HFF-Myc (cell line): ENCODE measurements at places on chromosomes 13 and 19.

GRCh38 chr19:29404951-29405727, 120.7 kb upstream of the VSTM2B start:
- DNase-seq, result no peak

DNA sequence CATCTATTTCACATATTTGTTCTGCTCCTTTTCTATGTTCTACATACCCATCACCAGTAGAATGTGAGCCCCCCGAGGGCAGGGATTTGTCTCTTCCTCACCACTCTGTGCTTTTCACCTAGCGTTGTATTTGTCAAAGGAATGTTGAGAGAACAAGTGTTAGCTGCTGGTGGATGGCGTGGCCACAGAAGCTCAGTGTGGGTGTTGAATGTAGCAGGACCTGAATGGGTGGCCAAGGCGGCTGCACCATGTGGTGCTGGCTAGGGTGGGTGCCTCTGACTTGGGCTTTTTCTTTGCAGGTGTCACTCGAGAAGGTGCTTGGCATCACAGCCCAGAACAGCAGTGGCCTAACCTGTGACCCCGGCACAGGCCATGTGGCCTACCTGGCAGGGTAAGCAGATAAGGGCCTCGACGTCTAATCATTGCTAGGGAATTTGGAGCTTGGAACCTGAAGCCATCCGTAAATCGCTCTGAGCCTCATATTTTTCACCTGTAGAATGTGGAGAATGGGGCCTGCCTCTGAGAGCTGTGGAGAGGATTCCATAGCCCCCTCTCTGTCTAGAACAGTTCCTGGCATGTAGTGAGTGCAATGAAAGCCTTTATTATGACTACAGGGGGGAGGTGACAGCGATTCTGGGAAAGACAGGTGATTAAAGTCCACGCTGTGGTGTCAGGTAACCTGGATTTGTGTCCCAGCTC, 3.9 kb downstream of the WDR62 start:
- no peak for DNase-seq

GRCh38 chr13:32535115-32535514, 3.5 kb downstream of the N4BP2L2 start:
- DNase-seq, result no peak

GRCh38 chr19:56637976-56638555, 4.9 kb upstream of the SMIM17 start:
- DNase-seq, result peak; percentile 56

DNA sequence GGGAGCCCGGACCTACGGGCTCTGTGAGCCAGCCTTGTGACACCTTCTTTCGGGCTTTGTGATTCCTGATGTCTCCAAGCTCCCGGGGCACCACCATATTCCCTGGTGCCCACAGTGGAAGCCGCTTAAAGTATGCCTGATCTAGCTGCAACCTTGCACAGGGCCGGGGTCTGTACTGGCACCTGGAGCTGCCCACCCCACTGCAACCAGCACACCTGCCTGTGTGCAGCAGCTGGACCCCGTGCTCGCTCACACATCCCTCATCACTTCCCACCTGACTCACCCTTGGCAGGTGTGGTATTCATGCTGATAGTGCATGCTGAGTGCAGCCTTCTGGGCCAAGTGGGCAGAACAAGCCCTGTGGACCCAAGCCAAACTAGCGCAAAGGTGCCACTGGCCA, 1981.1 kb upstream of the PCDH20 start:
- no peak for DNase-seq

- no peak for DNase-seq
These were observed 4.4 kb upstream of the ATP1A3 start for GRCh38 chr19:41998246-41999020.

- DNase-seq, result no peak
These were observed 101.5 kb downstream of the CCNA1 start for GRCh38 chr13:36533806-36534205.

DNA sequence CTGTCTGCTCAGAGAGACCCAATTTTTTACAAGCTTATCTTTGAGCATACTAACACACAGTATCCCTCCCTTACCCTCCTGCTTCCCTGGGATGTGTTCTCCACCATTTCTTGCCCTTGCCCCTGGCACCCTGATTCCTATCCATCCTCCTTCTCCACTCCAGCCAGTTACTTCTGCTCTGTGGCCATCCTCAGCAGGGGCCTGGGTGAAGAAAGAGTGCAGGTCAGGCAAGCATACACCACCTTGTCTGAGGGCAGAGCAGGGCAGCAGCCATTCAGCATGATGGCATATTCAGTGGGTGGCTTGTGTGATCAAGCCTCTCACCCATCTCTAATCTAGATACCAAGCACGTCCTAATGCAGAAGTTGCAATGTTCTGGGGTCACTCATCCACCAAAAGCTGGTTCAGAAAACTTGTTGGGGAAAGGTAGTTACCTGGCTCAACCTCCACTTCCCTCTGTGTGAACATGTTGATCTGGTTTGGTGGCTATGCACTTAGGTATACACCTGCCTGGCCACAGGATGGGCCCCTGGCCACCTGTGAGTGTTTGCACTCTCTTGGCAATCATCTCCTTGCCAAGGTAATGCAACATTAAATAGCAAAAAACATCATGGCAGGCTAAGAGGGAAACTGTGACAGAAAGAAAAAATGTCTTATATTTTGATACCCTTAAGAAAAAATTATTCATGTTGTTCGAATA, 900.3 kb upstream of the MIR17HG start:
- no peak for DNase-seq

DNA sequence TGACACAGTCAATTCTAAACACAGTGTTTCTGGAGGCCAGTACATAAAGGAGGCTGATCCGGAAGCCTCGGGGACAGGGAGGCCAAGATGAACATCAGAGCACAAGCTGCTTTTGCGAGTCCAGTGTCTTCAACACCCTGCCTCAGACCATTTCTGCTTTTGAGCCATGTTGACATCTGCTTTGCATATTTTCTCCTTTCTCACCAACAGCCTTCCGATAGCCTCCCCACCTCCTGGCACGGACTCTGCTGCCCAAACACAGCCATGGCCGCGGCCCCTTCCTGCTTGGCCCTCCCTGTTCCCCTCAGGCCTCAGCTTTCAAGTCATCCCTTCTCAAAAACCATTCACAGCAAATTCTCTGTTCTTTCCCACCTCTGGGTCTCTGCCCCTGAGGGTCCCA, 3.6 kb downstream of the LRRC25 start:
- DNase-seq, result no peak

- no peak for DNase-seq
These were observed 78.9 kb downstream of the DNAJC15 start for GRCh38 chr13:43102304-43102703.

- no peak for DNase-seq
These were observed at the start of gene FAM83E for GRCh38 chr19:48614436-48615230. FAM83E (minus strand) TSS chr19:48615076; CDS start chr19:48613372, 1,704 bp downstream.

- DNase-seq, result peak; percentile 25
These were observed 903 bp downstream of the PIN1 start for GRCh38 chr19:9836021-9836420.

DNA sequence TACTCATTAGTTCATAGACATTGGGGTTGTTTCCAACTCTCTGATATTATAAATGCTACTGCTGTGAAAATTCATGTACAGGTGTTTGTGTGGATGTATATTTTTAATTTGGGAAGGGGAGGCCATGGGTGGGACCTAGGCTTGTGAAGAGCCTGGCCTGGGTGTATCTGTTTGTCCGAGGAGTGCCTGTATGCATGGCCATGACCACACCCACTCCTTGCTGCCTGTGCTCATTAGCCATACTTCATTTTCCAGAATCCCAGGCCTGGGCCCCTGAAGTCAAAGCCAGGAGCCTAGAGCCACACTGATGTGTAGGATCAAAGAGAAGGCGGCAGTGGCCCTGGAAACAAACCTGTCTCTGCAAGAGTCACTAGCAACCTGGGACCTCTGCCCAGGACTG, 10.4 kb downstream of the ERVK3-1 start:
- no peak for DNase-seq

GRCh38 chr13:65825039-65825438, 1405.1 kb downstream of the PCDH9 start:
- DNase-seq, result no peak

GRCh38 chr13:99151516-99151915, 49.1 kb upstream of the UBAC2 start:
- peak; percentile 32 for DNase-seq

DNA sequence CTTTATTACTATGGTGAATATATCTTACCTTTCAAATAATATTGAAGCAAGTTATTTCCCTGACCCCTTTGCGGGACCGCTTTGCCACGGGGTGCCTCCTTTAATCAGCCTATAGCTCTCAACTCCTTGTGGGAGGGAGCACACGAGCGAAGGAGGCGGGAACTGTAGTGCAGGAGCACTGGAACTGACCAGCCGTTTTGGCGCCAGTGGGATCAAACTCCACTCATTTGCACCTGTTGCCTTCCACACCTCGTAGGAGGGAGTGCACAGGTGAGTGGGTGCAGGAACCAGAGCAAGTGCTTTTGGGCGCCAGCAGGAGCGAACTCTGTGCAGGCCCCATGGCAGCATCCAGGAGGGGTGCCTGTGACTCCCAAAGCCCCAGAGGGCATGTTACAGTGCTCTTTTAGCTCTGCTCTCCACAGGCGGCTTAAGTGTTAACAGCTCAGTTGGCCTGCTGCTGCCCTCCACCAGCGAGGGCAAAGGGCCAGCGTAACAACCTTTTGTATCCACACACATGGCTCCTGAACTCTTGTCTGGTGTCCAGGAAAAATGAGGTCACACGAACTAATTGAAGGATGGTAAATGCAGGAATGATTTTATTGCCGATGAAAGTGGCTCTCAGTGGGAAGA, 206.9 kb downstream of the GGACT start:
- DNase-seq, result no peak

GRCh38 chr13:83941701-83942335, 59.5 kb upstream of the SLITRK1 start:
- peak; percentile 2 for DNase-seq

GRCh38 chr13:113967206-113967720, 6.6 kb downstream of the C13orf46 start:
- DNase-seq, result no peak

GRCh38 chr13:20197361-20197834, 4.7 kb upstream of the GJB2 start:
- peak; percentile 6 for DNase-seq

DNA sequence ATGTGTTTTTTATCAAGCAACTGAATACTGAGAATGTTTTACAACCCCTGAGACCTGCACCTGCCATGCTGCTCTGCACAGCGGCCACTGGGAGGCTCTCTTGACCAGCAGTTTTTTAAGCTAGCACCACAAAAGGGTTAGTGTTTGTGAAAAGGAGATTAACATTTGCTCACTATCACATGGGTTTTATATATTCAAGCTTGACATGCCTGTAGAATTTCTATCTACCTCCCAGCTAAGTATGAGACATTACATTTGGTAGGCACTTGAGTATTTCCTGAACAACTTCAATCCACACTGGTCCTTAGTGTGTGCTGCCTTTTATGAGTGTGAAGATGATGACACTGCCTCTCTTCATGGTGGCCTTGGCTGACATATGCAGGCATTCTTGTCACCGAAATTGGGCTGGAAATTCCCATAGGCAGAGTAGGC, 1238.9 kb downstream of the UQCRFS1 start:
- no peak for DNase-seq

DNA sequence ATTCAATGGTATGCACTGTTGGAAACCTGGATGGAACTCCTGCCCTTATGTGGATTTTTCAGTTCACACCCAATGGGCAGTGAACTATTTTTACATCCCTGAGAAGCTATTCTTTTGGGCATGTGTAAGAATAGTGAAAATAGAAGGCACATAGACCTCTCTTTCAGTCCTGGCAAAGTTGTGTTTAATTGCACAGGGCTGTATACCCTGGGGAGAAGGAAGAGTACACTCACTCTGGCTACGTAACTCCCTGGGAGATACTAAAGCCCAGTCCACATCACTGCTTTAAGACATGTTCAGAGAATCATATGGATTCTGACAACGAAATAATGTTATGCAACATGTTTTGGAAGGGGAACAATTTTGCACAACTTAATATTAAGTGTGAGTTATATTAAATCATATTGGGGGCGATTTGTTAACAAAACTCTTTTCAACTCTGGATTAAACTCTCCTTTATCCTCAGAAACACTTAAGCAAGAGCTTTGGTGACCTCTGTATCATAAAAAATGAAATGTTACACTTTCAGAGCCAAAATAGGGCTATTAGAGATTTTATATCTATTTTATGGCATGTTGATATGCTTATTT, 166.1 kb downstream of the DCT start:
- DNase-seq, result no peak

- no peak for DNase-seq
These were observed 7.7 kb downstream of the C2CD4C start for GRCh38 chr19:400976-401865.

DNA sequence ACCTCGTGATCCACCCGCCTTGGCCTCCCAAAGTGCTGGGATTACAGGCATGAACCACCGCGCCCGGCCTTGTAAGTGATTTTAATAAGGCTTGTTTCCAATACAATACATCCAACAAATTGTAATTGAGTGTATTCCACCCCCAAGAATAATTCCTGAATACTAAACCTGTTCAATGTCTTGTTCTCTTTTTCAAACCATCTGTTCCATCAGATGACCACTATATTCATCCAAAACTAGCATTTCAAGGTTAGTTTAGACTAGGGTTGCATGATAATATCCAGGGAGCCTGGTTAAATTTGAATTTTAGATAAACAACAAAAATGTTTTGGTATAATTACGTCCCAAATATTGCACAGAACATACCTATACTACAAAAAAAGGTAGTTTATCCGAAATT, 135.4 kb upstream of the WASF3 start:
- no peak for DNase-seq

GRCh38 chr19:46368116-46368515, 21.2 kb downstream of the PPP5C start:
- DNase-seq, result no peak

DNA sequence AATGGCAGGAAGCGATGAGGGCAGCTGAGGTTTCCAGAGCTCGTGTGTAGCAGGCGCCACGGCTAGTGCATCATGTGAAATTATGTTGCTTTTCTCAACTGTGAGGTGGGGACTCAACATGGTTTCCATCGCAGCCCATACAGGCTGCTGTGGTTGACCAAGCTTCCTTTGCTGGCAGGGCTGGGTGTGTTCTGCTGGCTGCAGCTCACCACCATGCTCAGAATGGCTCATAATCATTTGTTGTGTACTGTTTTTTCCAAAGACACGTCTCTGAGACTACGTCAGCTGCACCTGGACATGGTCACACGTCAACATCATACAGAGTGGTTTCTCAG, 16.1 kb upstream of the RASA3 start:
- DNase-seq, result no peak

- DNase-seq, result no peak
These were observed 17.0 kb downstream of the KL start for GRCh38 chr13:33033051-33033812.

GRCh38 chr13:49340161-49340560, 92.4 kb downstream of the CDADC1 start:
- DNase-seq, result no peak

GRCh38 chr19:15733895-15734294, 3.9 kb upstream of the OR10H3 start:
- no peak for DNase-seq

DNA sequence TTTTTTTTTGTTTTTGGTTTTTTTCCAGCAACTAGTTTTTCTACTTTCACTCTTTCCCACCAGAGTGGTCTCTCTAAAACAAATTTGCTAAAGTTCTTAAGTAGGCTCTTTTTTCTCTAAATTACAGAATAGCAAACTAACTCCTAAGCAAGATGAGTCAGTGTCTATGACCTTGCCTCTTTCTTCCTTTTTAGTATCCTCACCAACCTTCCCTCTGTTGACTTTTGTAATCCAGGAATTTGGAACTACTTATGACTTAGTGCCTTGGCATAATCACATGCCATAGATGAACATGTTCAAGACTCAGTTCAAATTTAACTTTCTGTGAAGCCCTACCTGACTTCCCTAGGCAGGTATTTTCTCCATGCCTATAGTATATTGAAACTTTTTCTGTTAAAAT, 32.3 kb upstream of the AKAP11 start:
- DNase-seq, result no peak
